Activated CD8-positive, alpha-beta memory T cell treated with anti-CD3 and anti-CD28 coated beads, Interleukin-2, amount 10 ng/mL, durations not matched to agents 7 days and 5 days (primary cell): ENCODE measurements at places on chromosomes 13 and 19. TPM values are rescaled to one million over a fixed set of nuclear protein-coding genes. Genes with fewer than 3 reads are reported as not detected.

KCTD4 gene
- not detected for total RNA-seq

ZNF560 gene
- not detected for total RNA-seq

CEACAM20 gene
- not detected for total RNA-seq

TEX101 gene
- total RNA-seq: not detected

TTYH1 gene
- 1.2 TPM for total RNA-seq

PLPP2 gene
- not detected for total RNA-seq

F10 gene
- total RNA-seq: not detected

COG3 gene
- total RNA-seq: 25.1 TPM

NKPD1 gene
- 0.14 TPM for total RNA-seq

C19orf81 gene
- not detected for total RNA-seq

TMEM59L gene
- total RNA-seq: not detected

ZNF835 gene
- 2.1 TPM for total RNA-seq

HS6ST3 gene
- total RNA-seq: not detected

ZNF837 gene
- 1.2 TPM for total RNA-seq

KIR2DL3 gene
- total RNA-seq: 1.2 TPM

ACP4 gene
- total RNA-seq: not detected

MBD3L2 gene
- total RNA-seq: not detected

ICAM4 gene
- total RNA-seq: 0.89 TPM

CLEC11A gene
- 0.89 TPM for total RNA-seq

HIF3A gene
- total RNA-seq: not detected

RAB3A gene
- 3.7 TPM for total RNA-seq

NLRP9 gene
- not detected for total RNA-seq

ZNF492 gene
- total RNA-seq: 1.1 TPM

PIBF1 gene
- total RNA-seq: 30.3 TPM

MEGF8 gene
- 6.5 TPM for total RNA-seq

REX1BD gene
- 88.9 TPM for total RNA-seq

CYP4F12 gene
- not detected for total RNA-seq

SPACA7 gene
- total RNA-seq: not detected

GSX1 gene
- total RNA-seq: not detected

PVR gene
- total RNA-seq: 7.8 TPM

F2RL3 gene
- total RNA-seq: 0.59 TPM

POSTN gene
- total RNA-seq: not detected

PABPC3 gene
- 0.20 TPM for total RNA-seq

SLC25A42 gene
- total RNA-seq: 15.6 TPM

ZNF296 gene
- 5.3 TPM for total RNA-seq

GPR108 gene
- 100 TPM for total RNA-seq

SHANK1 gene
- total RNA-seq: not detected

ZNF135 gene
- 0.49 TPM for total RNA-seq

NLRP4 gene
- not detected for total RNA-seq

PCDH9 gene
- total RNA-seq: 0.14 TPM

ZNF266 gene
- total RNA-seq: 34.1 TPM

ZNF235 gene
- total RNA-seq: 7.1 TPM

IL4I1 gene
- total RNA-seq: 1.7 TPM

ZNF628 gene
- total RNA-seq: 8.9 TPM

URAD gene
- not detected for total RNA-seq

C19orf85 gene
- not detected for total RNA-seq

CACNG7 gene
- total RNA-seq: not detected

JAK3 gene
- total RNA-seq: 146 TPM

ZMYM2 gene
- total RNA-seq: 51.6 TPM
